Heart left ventricle (tissue), 16 donors: ENCODE measurements at places on chromosomes 16 and 17. TPM values are rescaled to one million over a fixed set of nuclear protein-coding genes. Genes with fewer than 3 reads are reported as not detected.

KRTAP4-9 gene
- not detected for polyA plus RNA-seq

HBZ gene
- not detected for polyA plus RNA-seq

KRT27 gene
- polyA plus RNA-seq, result not detected

HOXB13 gene
- polyA plus RNA-seq, result not detected

DNAI2 gene
- not detected for polyA plus RNA-seq

CCL7 gene
- 0.36 TPM for polyA plus RNA-seq

GABARAP gene
- polyA plus RNA-seq, result 580 TPM

ITGAL gene
- 1.3 TPM for polyA plus RNA-seq

TNRC6A gene
- 16.0 TPM for polyA plus RNA-seq

SENP3 gene
- 29.1 TPM for polyA plus RNA-seq

HSD11B2 gene
- polyA plus RNA-seq, result 0.26 TPM

SOX8 gene
- 0.50 TPM for polyA plus RNA-seq

DNA sequence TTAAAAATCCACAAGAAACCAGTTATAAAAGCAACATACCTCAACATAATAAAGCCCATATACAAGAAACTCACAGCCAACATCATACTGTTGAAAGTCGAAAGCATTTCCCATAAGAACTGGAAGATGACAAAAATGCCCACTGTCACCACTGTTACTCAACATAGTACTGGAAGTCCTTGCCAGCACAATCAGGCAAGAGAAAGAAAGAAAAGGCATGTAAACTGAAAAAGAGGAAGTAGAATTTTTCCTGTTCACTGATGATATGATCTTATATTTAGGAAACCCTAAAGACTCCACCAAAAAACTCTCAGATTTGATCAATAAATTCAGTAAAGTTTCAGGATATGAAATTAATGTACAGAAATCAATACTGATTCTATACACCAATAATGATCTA is 45.1 kb downstream of the AHSP start:
- no peak for DNase-seq

- DNase-seq, result no peak
These were observed 255.5 kb upstream of the KCNJ16 start for GRCh38 chr17:69819316-69820087.

GRCh38 chr16:17281052-17281451 is 189.7 kb downstream of the XYLT1 start:
- no peak for DNase-seq

- no peak for DNase-seq
These were observed 88.2 kb downstream of the CHD9 start for GRCh38 chr16:53142823-53143568.

DNA sequence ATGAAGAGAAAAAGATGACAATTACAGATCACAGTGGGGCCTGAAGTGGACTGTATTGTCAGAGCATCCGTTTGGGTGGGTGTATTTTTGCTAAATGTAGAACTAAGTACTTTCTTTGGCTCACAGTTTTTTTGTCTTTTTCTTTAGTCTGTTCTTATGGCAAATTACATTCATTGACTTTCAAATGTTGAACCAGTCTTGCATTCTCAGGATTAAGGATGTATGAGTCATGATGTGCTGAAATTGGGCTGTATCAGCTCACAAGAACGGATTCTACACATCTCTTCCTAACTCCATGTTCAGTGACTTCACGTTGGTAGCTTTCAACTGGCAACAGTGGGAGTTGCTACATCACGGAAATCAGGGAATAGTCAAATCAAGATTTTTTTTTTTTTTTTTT is 66.5 kb downstream of the TEX2 start:
- DNase-seq, result no peak

GRCh38 chr17:31926100-31926729 is 10.6 kb upstream of the SUZ12 start:
- DNase-seq, result no peak

- DNase-seq, result peak; percentile 81
These were observed 3.7 kb upstream of the CNP start for GRCh38 chr17:41962768-41963434.

DNA sequence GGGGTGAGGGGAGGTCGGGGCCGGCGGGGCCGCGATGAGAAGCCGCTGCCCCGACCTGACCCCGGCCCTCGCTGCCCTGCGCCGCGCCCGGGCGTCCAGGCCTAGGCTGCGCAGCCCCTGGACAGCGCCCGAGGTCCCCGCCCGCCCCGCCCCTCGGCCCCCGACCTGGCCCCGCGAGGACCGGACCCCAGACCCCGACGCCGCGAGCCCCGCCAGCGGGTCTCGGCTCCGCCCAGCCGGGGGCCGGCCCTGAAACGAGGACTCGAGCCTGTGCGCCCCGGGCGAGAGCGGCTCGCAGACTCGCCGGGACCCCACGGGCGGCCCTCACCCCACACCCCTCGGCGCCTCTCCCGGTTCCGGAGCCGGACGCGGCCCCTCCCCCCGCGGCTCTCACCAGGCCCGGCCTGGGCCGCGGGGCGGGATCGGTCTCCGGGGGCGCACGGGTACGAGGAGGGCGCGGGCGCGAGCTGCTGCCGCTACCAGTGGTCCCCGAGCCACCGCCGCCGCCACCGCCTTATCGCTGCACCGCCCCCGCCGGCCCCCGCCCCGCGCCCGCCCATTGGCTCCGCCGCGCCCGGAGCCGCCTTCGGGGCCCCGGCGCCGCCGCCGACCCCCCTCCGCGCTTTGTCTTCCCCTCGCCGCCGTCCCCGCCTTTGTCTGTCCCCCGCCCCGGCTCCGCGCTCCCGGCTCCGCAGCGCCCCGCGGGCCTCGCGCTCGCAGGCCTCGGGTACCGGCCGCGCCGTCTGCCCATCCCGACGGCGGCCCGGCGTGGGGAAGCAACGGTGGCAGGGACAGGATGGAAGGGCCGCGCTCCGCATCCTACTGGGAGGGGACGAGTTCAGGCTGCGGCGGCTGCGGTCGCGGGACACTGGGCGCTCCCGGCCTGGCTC is at the start of gene LIMD2:
Gene LIMD2, minus strand, starts transcription at position 488 of the 890 bp plus-strand sequence. CDS start 827 bp downstream, outside the sequence.
- DNase-seq, result peak; percentile 66

GRCh38 chr16:11050944-11051343 is 106.6 kb downstream of the CLEC16A start:
- DNase-seq, result no peak

- DNase-seq, result no peak
These were observed 250.1 kb upstream of the PSMD7 start for GRCh38 chr16:74046524-74046923.

- no peak for DNase-seq
These were observed 240.9 kb downstream of the KIF2B start for GRCh38 chr17:54063639-54064038.

DNA sequence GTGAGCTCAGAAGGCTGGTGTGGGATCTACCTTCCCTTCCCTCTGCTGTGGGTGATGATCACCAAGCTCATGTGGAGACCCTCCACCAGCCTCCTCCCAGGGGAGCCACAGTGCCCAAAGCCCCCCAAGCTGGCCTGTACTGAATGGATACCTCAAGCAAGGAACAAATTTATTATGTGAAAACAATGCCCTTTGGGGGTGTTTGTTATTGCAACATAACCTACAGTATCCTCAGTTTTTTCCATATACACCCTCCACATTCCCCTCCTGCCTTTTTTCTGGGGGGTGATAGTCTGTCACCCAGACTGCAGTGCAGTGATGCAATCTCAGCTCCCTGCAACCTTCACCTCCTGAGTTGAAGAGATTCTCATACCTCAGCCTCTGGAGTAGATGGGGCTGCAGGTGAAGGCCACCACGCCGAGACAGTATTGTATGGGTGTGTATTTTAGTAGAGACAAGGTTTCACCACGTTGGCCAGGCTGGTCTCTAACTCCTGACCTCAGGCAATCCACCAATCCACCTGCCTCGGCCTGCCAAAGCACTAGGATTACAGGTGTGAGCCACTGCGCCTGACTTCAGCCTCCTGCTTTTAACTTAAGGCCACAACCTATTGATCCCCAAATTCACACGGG is 215.9 kb downstream of the CPPED1 start:
- no peak for DNase-seq

GRCh38 chr16:60682219-60682618 is 1354.0 kb downstream of the CDH8 start:
- no peak for DNase-seq

- no peak for DNase-seq
These were observed 7.4 kb downstream of the GFAP start for GRCh38 chr17:44907729-44908470.

GRCh38 chr17:28038802-28039201 is 3.7 kb upstream of the NLK start:
- no peak for DNase-seq

GRCh38 chr17:7703584-7704479 is 1.2 kb upstream of the EFNB3 start:
- DNase-seq, result no peak

DNA sequence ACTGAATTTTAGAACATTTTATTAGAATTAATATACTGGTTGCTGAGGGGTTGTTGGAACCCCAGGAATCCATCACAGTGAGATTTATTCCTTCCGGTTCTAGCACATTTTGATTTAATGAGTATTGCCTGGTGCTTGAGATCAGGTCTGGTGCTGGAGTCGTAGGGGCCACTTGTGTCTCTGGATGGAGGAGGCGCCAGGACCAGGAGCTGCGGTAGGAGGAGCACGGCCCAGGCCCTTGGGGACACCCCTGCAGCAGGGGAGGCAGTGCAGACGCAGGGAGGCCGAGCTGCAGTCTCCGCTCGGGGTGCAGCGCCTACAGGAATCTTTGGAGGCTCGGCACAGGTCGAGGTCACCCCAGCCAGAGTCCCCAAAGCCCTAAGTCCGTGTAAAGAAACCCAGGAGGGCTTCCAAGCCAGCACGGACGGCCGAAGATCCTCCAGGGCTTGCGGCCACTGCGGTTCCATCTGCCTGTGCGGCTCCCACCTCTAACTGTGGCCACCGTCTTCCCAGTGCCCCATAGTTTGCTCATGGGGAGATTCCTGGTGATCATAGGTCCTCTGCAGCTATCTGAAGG is 66.2 kb upstream of the CREBBP start:
- no peak for DNase-seq

- DNase-seq, result no peak
These were observed 68.6 kb downstream of the EMP2 start for GRCh38 chr16:10511829-10512228.

- DNase-seq, result peak; percentile 81
These were observed 63.5 kb upstream of the TEX2 start for GRCh38 chr17:64326420-64327054.

GRCh38 chr17:72266112-72266775 is 145.4 kb downstream of the SOX9 start:
- DNase-seq, result no peak

DNA sequence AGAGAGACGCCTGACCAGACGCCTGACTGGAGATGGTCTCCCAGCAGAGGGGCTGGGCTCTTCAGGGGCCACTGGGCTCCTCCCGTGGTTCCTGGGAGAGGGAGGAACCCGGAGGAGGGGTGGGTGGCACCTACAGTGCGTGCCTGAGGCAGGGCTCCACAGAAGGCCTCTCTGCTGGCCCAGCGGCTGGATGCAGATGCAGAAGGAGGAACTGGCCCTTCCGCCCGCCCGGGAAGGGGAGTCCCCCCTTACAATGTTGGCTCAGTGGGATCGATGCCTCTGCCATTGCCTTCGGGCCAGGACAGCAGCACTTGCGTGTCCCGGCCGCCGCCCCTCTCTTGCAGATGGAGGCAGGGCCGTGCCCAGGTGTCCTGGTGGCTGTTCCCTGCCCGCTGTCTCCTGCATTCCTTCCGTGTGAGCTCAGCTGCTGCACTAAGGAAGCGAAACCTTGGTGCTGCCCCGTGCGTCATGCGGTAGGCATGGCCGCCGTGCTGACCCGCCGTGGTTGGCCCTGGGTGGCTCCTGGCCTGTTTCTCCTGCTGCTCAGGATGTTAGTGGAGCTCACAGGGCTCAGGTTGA is 15.1 kb downstream of the BAIAP2 start:
- DNase-seq, result no peak

DNA sequence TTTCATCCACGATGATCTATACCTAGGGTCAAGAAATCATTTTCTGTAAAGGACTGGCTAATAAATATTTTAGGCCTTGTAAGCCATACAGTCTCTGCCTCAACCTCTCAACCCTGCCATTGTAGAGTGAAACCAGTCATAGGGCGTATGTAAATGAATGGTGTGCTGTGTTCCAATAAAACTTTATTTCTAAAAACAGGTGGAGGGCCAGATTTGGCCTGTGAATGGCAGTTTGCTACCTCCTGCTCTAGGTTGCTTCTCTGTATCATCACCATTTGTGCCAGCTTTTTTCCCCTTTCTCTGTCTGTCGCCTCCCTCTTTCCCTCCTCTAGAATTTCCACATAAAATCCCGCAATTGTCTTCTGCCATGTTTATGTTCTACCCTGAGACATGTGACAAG is 181.7 kb downstream of the XYLT1 start:
- DNase-seq, result no peak

DNA sequence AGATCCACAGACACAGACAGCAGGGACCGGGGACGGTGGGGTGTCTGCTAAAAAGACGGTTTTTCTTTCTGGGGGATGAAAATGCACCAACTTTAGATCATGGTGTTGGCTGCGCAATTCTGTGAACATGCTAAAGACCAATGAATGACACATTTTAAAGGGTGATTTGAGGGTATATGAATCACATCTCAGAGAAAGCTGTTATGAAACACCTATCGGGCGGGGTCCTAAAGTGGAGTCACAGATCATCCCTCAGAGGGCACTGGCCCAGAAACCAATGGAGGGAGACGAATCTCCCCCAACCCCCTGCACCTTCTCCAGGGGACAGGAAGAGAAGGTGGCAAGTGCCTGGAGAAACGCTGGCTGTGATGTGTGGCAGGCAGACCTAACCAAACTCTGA is 26.0 kb downstream of the KLHDC4 start:
- DNase-seq, result no peak

DNA sequence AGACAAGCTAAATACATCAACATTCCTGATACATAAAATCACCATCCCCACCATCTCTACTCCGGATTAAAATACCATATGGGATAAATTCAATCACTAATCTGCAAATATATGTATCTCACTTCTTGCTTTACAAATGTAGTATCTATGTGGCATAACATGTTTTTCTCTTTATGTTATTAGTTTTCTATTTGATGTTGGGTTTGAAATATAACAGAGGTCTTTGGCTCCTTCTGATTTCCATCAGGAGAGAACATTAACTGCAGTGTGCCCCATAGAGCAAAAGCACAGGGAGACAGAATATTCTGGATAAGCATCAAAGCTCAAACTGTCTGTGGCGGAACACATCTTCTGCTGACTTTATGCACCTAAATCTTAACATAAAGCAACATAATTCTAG is 547.2 kb upstream of the CDH8 start:
- DNase-seq, result no peak

- no peak for DNase-seq
These were observed 15.4 kb downstream of the SYCE1L start for GRCh38 chr16:77214411-77215138.

DNA sequence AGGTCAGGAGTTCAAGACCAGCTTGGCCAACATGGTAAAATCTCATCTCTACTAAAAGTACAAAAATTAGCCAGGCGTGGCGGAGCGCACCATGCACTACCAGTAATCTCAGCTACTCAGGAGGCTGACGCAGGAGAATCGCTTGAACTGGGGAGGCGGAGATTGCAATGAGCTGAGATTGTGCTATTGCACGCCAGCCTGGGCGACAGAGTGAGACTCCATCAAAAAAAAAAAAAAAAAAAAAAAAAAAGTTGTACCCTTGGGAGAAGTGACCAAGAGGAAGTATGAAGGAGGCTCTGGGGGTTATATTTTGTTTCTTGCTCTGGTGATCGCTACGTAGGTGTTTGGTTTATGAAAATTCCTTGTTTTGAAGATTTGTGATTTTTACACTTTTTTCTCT is 66.3 kb downstream of the LITAF start:
- no peak for DNase-seq

GRCh38 chr17:78912082-78912481 is 9.1 kb upstream of the CEP295NL start:
- no peak for DNase-seq

GRCh38 chr16:81201267-81201666 is 37.2 kb upstream of the BCO1 start:
- no peak for DNase-seq

GRCh38 chr16:85202631-85203461 is 90.6 kb upstream of the CIBAR2 start:
- peak; percentile 92 for DNase-seq
